ENCODE measurements at places on chromosomes 3 and 15.

GRCh38 chr3:108136561-108137459 lies 46.0 kb upstream of the CD47 start:
- no peaks in the 10 kb centered on the region for H3K27me3 ChIP-seq
- H3K4me3 ChIP-seq: no peak overlapping the region
- H3K27ac ChIP-seq: no peak overlapping the region
- H3K36me3 ChIP-seq: no peaks in the 10 kb centered on the region
- H3K4me1 ChIP-seq: no peaks in the 10 kb centered on the region

- H3K4me1 ChIP-seq: peaks cover 34% of the 10 kb centered on the region
- no peak overlapping the region for H3K4me3 ChIP-seq
- no peak overlapping the region for H3K27ac ChIP-seq
- no peak for DNase-seq
- no peaks in the 10 kb centered on the region for H3K36me3 ChIP-seq
Measured at GRCh38 chr3:190371152-190371551, 16.8 kb upstream of the CLDN16 start.

DNA sequence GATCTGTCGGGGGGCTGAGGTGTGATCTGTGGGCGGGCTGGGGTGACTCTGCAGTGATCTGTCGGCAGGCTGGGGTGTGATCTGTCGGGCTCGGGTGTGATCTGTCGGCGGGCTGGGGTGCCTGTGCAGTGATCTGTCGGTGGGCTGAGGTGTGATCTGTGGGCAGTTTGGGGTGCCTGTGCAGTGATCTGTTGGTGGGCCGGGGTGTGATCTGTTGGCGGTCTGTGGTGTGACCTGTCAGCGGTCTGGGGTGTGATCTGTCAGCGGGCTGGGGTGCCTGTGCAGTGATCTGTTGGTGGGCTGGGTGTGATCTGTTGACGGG lies 205.1 kb downstream of the XXYLT1 start:
- DNase-seq: no peak
- H3K27ac ChIP-seq: no peak overlapping the region
- peaks cover 2% of the 10 kb centered on the region for H3K36me3 ChIP-seq
- peaks cover 2% of the 10 kb centered on the region for H3K27me3 ChIP-seq

DNA sequence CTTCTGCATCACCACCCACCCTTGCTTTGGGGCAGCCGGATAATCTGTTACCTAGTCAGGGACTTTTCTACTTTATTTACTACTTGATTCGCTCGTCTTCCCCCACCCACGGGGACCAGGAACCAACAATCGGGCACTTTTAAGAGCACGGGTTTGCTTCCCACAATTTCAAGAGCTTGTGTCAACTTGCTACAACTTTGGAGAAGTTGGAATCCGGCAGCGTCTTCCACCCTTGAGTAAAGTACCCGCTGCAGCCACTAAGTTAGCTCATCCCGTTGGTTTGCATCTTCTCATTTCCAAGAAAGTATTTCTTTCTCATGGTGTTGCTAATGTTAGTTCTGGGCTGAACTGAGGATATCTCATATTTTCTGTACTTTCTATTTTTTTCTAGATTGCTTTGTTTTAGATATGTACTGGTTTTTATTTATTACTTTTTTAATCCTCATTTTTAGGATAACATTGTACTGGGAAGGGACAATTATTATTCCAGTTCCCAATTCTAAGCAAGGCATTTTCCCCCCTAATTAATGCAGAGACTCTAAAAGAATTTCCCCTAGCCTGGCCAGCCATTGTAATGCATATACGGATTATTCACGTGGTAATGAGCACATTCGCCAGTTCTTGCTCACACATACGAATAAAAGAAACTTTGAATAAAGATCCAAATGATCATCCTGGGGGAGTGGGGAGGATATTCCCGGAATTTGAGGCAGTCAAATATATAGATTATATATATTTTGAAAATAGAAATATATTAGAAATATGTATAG lies 4.0 kb downstream of the SOX2 start:
- no peak overlapping the region for H3K4me3 ChIP-seq
- H3K27me3 ChIP-seq: peaks cover 2% of the 10 kb centered on the region
- H3K27ac ChIP-seq: no peak overlapping the region
- peaks cover 11% of the 10 kb centered on the region for H3K4me1 ChIP-seq
- no peaks in the 10 kb centered on the region for H3K36me3 ChIP-seq

DNA sequence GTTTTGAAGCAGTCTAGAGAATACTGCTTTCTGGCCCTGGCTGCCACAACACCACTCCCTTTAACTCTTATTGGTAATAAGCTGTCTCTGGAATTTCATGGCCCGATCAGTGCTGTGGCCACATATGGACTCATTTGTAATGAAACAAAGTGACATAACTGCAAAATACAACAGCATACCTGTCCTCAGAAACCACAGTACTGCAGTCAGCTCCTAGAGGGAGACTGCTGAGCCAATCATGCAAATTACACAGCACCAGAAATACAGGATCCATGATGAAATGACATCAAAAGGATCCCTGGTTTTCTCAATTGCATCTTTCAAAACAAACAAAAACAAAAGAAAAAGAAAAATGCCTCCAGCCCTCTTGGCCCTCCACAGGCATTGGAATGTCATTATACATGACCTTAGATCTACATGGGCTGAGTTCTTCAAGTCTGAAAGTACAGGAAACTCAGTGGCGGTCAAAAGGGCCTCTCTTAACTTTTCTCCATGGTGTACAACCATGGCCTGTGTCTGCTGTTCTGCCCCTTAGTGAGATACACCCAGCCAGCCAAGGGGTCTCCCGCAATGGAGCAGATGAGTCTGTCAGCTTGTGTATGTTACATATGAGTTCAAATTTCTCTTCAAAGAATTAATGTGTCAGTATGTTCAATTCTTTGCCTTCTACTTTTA lies 24.9 kb upstream of the KBTBD12 start:
- H3K27me3 ChIP-seq: peaks cover 4% of the 10 kb centered on the region
- H3K4me1 ChIP-seq: no peaks in the 10 kb centered on the region
- no peak overlapping the region for H3K4me3 ChIP-seq
- no peak for DNase-seq
- no peaks in the 10 kb centered on the region for H3K36me3 ChIP-seq
- no peak overlapping the region for H3K27ac ChIP-seq
